ENCODE measurements at places on chromosomes 2 and 18.

GRCh38 chr2:174003720-174004695 lies 38.8 kb upstream of the SP3 start:
- DNase-seq: no peak

DNA sequence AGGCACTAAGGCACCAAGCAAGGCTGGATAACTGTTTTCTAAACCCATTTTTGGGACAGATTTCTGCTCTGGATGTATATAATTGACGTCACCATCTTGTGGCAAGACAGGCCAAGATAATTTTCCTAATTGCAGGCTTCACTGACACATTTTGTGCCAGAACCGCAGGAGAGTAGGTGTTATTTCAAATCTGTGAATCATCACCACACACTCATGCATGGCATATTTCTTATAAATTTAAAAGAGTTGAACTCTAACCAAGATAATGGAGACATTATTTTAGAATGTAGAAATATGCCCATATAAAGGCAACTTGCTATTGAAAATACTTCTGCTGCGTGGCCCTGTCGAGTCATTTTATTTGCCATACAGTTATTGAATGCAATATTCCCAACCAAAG lies 68.3 kb upstream of the ACYP2 start:
- DNase-seq: no peak

DNA sequence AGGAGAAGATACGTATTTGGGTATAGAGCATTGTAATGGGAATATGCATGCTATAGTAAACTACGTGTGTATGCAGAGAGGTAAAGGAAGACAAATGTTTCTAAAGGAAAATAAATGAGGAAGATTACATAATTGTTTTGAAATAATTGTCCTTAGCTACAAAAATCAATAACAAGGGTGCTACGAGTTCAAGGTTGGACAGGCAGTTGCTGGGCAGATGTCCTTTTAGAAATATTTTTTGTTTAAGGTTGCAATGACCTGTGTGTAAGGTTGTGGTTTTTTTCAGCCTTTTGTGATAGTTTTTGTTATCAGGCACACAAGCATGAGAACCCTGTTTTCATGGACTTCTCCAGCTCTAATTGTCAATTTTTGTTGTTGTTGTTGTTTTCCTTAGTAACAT lies 1304.1 kb upstream of the CHAC2 start:
- no peak for DNase-seq

GRCh38 chr18:9902832-9903231 lies 11.0 kb upstream of the VAPA start:
- DNase-seq: no peak

DNA sequence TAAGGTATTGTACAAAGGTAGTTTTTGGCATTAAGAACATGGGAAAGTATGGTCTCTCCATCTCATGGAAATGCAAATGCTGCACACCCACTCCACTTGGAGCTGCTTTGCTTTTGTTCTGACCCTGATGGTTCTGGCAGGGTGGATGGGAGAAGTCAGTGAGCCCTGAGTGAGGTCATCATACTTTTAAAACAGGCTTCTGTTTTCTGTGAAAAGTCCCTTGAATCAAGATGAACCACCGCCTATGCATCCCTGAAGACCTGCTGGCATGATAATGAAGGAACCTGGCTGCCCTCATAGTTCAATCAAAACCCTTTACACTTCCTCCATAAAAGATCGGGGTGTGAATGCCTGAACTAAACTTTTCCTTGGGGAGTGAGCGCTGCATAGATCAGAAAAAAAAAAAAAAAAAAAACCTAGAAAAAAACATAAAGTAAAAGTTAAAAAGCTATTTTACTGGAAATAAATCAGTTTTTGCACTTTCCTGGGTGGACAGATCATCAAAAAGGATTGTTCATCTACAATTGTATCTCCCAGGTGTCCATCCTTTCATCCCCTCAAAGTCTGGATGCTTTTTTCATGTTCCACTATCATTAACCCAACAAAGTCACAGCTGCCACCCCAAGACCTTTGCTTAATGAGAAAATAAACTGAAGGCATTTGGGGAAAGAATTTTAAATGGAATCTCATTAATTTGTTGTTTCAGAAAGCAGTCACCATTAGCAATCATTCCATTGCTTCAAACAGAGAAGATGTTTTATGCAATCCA lies 728.1 kb upstream of the DDX18 start:
- DNase-seq: no peak

DNA sequence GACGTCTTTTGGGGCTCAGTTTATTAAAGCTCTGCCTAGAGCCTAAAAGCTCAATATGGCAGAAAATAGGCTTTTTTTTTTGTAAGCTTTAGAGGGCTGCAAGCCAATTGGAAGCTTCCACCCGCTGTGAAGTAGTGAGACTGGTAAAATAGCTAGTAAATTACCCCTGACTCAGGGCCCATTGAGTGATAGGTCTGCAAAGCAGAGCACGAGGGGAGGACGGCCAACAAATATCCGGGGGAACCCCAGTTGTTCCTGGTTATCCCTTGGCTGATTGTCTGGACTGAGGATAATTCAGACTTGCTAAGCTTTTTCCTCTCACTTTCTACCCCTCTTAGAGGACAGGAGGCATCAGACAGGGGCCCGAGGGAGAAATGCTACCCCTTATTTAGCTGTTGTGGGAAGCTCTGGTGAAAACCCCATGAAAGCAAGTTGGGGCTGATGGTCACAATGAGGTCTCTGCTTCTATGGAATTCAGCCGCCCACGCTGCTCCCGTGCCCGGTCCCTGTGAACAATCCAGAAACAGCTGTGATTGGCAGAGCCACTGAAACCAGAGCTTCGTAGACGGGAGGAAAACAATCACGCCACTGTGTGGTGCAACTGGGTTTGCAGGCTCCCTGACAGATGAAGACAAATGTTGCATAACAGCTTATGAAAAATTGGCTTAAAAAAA lies 141.9 kb upstream of the LGALSL start:
- no peak for DNase-seq
